Stimulated activated CD4-positive, alpha-beta T cell treated with anti-CD3 and anti-CD28 coated beads, Interleukin-12 subunit alpha, Interleukin-12 subunit beta, amount 100 ng/mL, for 4 hours (primary cell): ENCODE measurements at places on chromosomes 13 and 19.

- no peak for DNase-seq
Observed at GRCh38 chr19:36152352-36153091, at the start of gene COX7A1. COX7A1 (minus strand) TSS chr19:36152447; CDS start chr19:36152407, 40 bp downstream.

- DNase-seq = no peak
Observed at GRCh38 chr13:30807392-30807791, 72.0 kb downstream of the ALOX5AP start.

DNA sequence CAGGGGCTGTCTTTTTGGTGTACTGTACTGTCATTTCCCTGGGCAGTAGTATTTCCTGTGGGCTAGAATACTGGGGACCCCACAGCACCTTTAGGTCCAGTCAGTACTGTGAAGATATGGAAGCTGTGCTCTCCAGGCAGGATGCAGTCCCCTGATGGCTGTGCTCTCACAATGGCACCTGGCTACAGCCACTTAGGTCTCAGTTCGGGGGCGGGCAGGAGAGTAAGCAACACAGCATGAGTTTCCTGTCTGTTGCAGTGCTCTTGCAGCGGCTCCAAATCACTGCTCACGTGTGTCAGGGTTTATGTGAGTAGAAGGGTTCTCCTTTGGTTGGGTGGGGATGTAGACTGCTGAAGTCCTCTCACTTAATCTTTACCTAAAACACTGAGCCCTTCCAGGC lies 810.4 kb downstream of the DACH1 start:
- no peak for DNase-seq

DNA sequence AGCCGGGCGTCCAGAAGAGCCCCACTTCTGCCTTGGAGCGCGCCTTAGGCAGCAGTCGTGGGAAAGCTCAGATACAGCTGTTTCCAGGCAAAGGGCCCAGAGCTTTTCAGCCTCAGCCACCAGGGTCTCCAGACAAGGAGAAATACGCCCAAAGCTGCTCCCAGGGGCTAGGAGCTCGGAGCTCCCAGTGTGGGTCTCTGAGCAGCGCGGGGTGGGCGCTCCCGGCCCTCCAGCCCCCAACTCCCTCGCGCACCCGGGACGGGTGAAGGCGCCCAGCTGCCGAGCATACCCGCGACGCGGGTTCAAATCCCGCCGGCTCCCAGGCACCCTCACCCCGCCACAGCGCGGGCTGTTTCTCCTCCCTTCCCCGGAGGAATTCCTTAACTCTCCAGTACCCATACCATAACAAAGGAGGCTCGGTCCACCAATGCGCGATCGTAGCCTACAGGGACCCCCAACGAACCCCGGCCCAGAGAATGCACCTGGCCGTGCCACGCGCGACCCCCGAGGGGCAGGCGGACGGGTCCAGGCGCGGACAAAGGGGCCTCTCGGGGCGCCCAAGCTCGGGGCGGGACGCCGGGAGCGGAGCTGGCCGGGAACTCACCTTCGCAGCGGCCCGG lies 507 bp downstream of the COL4A1 start:
- DNase-seq = no peak
